Stimulated activated CD8-positive, alpha-beta memory T cell treated with anti-CD3 and anti-CD28 coated beads, Interleukin-12 subunit alpha, Interleukin-12 subunit beta, amount 100 ng/mL, for 4 hours (primary cell): ENCODE measurements at places on chromosomes 12 and 14.

- DNase-seq, result no peak
These were observed 27.4 kb downstream of the SLC41A2 start for GRCh38 chr12:104930388-104931326.

GRCh38 chr12:74608231-74608775 lies 70.7 kb downstream of the ATXN7L3B start:
- DNase-seq, result no peak

DNA sequence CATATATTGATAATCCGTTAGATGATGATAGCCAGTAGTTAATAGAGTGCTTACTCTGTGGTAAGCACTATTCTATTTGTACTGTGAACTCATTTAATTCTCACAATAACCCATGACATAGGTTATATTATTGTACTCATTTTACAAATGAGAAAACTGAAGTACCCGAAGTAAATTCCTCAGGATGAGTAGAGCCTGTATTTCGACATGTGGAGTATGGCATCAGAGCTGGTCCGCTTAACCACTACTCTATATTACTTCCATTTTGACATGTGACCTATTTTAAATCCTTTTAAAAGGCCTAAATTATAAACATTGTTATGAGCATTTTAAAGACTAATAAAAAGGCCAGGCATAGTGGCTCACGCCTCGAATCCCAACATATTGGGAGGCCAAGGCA lies 8.0 kb upstream of the RAP1B start:
- DNase-seq, result no peak

DNA sequence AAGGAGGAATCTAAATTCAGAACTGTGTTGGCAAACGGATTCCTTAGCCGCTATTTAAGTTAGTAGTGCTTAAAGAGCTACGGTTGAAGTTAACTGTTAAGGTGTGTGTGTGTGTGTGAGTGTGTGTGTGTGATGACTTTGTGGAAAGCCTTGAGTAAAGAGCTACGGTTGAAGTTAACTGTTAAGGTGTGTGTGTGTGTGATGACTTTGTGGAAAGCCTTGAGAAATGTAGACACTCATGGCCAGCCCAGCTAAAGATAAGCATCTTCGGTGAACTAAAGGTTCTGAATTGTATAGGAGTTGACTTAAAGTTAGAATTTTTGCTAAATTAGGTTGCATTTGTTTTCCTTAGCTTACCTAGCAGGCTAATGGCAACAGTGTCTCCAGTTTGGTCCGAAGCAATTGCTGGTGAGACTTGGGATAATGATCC lies 1.4 kb downstream of the KTN1 start:
- DNase-seq, result no peak

DNA sequence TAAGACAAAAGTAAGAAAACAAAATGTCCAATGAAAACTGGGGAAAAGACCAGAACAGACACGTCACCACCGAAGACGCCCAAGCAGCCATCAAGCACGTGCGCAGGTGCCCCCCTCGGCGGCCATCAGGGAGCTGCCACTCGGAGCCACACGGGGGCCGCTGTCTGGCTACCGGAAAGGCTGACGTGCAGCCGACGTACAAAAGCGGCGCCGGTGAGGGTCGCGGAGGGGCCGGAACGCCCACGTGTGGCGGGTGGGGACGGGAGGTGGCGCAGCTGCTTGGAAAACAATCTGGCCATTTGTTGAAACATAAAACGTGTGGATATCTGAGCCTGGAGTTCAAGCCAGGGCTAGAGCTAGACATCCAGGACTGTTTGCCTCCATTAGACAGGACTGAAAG lies 60.7 kb downstream of the GALNT9 start:
- DNase-seq, result no peak

GRCh38 chr14:31768355-31768754 lies 207.2 kb downstream of the NUBPL start:
- no peak for DNase-seq

DNA sequence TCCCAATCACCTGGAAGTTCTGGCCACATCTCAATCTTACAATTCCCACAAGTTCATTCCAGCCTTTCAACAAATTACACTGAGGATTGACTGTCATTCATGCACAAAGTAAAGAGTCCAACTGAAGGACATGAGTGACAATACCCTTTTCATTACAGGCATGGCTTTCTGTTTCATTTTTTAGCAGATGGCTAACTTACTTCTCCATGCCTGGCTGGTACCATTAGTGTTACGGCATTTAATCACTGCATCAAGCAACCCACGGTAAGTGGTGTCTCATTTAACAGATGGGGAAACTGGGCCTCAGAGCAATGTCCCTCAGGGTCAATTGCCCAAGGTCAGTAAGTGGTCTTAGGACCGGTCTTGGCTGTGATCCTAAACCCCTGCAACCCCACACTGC lies 114.4 kb downstream of the PRICKLE1 start:
- DNase-seq, result no peak

DNA sequence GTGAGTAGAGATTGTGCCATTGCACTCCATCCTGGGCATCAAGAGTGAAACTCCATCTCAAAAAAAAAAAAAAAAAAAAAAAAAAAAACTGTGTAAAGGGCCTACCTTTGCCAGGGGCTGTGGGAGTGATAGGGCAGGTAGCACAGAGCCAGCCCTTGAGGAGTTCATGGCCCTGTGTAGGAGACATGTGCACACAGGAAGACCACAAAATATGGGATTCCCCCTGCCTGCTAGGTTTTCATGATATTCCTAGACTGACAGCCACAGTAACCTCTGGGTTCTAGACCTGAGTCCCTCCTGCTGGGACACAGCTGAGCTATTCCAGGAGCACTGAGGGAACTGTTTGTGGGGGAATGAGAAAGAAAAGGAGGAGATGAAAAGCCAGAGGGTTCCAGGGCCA lies 8.3 kb upstream of the SPTSSA start:
- DNase-seq, result no peak

DNA sequence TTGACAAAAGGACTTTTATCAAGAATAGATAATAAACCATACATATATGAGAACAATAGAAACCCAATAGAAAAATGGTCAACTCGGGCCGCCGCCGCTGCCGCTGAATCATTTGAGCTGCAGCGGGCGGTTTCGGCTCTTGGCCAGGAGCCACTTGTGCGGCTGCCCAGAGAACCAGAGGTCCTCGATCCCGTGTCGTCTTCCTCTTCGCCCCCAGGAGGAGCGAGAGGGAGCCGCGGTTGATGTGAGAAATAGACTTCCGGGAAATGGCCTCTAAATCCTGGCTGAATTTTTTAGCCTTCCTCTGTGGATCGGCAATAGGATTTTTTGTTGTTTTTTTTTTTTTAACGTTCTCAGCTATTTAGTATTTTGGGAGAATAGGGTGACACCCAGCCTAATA lies 44.8 kb downstream of the CPSF6 start:
- DNase-seq, result peak; percentile 8

DNA sequence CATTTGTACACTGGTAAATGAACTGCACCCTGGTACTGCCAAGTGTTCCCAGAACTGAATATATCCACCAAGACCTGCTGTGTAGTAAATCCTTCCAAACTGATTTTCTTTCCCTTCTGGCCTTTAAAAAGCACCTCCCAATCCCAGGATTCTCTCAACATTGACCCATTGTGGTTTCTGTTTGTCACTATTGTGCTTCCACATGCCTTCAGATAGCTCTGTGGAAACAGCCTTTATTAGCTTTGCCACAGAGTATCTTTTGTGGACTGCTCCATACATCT lies 949 bp upstream of the KIF21A start:
- DNase-seq, result no peak

DNA sequence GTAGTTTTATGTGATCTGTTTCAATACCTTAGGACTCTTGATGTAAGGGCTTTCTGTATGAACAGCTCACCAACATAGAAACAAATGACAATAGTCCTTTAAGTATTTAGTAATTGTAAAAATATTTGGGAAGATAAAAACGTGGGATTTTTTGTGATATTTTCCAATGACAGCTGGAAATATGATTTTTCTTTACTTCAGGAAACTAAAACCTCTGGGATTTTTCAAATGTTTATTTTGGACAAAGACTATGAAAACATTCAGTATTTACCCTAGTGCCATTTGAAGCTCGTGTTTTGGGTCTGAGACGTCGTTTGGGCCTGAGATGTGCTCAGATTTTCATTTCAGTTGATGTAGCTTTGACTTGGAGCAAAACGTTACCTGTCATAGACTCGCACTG lies 240.0 kb downstream of the BMP4 start:
- DNase-seq, result no peak

DNA sequence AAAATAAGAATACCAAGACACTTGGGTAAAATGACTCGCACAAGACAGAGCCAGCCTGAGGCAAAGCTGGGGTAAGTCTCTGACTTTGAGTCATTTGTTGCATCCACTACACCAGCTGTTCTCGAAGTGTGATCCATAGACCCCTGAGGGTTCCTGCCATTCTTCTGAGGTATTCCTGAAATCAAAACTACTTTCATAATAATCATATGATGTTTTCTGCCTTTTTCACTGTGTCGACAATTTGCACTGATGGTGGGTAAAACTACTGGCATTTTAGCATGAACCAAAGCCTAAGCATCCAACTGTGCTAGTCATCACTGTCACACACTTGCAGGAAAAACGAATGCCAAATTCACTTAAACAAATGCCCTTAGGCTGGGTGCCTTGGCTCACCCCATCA lies 135.5 kb upstream of the FUT8 start:
- no peak for DNase-seq

- DNase-seq, result no peak
These were observed 117.2 kb downstream of the CALM1 start for GRCh38 chr14:90514015-90514398.

GRCh38 chr12:121519227-121519626 lies 61.6 kb downstream of the KDM2B start:
- DNase-seq, result no peak

- DNase-seq, result no peak
These were observed 181.8 kb downstream of the FUT8 start for GRCh38 chr14:65594153-65594881.

- no peak for DNase-seq
These were observed 75.5 kb upstream of the RERGL start for GRCh38 chr12:18165422-18165871.

DNA sequence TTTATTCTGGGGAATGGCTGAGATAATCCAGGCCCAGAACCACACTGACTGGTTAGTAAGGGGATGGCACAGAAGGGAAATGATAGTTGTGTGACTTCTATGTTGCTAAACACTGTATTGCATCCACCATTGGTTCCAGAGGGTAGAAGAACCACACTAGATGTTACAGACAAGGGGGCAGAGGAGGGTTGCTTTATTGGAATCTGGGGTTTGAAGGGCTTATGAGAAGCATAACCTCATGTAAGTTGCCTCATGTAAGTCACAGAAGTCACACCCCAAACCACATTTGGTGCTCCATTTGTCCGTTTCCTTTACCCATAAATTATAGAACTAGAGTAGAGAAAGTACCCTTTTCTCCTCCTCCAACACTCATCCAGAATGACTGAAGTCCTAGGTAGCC lies 5.5 kb upstream of the PSMA6 start:
- DNase-seq, result no peak

- DNase-seq, result no peak
These were observed 92.1 kb downstream of the NINJ2 start for GRCh38 chr12:570921-571794.

- DNase-seq, result no peak
These were observed 61.1 kb upstream of the FLRT2 start for GRCh38 chr14:85468816-85469215.

- DNase-seq, result no peak
These were observed 107.2 kb downstream of the RBM19 start for GRCh38 chr12:113858841-113859386.
